CD8-positive, alpha-beta T cell (primary cell): ENCODE measurements at places on chromosomes 12 and 14.

GRCh38 chr14:96304956-96305355, 48.9 kb downstream of the BDKRB1 start:
- no peak for DNase-seq

- no peak for DNase-seq
Observed at GRCh38 chr12:68772714-68773113, 26.7 kb downstream of the SLC35E3 start.

DNA sequence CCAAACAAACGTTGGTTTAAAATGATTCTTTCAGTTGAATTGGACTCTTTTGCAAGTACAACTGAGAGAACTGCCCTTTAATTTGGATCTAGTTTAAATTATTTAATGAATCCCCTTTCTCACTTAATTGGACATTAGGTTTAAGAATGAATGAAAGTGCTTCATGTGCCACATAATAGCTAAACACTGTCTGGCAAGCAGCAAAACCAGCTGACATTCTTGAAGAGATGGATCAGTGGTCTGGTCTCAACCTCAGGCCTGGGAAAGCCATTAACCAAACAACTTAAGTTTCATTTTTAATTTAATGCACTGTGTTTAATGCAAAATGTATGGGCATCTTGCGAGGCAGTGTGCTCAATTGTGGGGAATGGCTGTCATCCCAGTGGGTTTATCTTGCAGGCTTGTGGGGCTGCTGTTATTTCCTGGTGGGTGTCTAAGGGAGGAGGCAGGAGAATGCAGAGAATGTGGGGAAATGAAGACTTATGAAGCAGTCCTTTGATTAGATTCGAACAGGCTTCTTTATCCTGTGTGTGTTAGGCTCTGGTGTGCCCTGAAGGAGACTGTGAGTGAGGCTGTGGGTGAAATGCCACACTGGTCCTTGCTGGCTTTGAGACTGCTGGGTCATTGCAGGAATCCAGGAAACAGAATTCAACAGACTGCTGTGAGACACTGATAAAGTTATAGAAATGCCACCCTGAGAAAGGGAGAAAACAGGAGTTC, 144.1 kb upstream of the PELI2 start:
- no peak for DNase-seq

DNA sequence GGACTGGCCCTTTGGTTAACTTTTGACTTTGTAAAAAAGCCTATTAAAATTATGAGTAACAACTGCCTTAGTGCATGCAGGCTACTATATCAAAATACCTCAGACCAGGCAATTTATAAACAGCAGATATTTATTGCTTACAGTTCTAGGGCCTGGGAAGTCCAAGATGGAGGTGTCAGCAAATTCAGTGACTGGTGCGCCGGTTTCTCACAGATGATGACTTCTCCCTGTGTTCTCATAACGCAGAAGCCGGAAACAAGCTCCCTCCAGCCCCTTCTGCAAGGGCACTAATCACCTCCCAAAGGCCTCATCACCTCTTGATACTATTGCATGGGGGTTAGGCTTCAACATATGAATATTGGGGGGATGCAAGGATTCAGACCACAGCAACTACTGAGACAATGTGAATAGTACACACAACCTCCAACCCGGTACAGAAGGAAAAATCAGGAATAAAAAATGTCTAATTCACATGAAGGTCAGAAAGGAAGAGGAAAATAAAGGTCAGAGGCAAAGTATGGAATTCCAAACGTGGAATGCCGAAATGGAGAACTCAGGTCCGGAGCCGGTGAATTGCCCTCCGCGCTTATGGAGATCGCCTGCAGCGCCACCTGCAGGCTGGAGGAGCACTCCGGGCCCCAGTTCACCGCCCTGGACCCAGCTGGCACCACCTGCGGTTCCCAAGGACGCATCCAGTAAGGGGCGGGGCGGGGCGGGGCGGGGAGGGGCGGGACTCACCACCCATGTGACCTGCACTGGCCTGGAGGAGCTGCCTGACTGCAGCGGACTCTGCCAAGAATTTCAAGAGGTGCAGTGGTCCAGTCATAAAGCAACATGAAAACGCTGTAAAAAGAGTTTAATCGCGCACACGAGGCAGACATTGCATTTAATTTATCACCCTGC, 203.4 kb downstream of the KIF26A start:
- no peak for DNase-seq

DNA sequence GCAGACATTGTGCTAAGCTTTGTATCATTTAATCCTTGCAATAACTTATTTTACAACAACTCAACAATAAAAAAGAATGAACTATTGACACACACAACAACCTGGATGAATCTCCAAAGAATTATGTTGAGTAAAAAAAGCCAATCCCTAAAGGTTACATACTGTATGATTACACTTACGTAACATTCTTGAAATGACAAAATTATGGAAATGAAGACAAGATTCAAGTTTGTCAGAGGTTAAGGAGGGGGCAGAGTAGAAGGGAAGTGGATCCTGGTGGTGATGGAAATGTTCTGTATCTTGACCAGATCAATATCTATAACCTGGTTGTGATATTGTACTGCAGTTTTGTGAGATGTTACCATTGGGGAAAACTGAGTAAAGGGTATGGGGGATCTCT, 63.2 kb upstream of the LMNTD1 start:
- no peak for DNase-seq

GRCh38 chr14:85444635-85445034, 85.3 kb upstream of the FLRT2 start:
- DNase-seq = no peak

DNA sequence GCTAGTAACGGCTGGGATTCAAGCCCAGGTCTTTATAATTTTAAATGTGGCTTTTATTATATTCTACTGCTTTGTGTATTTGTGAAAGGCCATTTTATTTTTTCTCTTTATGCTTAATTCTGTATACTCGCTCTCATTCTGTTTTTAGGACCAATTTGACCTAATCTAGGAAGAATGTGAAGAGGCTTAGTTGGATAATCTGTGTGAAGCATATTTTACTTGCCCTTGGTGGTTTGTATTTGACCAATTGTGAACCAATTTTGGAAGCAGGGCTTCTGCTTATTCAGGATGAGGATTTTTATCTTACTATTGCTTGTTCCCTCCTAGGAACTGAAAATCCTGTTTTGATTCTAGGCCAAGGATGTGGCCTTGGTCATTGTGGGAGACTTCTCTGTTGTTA, 113.1 kb downstream of the TTC6 start:
- DNase-seq = no peak

DNA sequence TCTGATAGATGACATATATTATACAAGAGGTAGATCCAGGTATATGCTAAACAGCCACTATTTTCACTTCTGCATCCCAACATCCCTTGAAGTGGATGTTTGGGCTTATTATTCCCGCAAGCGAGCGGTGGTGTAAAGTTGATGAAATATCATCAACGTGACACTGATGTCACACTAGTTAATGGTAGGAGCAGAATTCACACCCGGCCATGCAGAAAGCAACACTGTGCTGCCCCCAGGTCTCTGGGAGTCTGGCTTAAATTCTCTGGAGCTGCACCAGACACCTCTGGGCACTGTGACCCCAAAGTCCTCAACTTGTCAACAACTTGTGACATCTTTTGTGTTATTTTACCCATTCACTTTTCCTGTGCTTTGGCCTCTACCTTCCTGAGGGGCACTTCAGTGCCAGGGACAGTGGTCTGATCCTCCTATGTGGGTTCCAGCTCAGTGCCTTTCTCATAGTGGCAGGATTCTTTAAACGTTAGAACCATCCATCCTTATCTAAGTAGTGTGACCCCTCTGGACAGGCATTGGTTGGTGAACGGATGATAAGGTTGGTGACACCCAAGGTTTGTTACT, 952 bp downstream of the DRAM1 start:
- DNase-seq = no peak

- DNase-seq = no peak
Observed at GRCh38 chr12:27996761-27997160, 24.2 kb upstream of the PTHLH start.

- no peak for DNase-seq
Observed at GRCh38 chr14:96861568-96862310, 64.6 kb downstream of the VRK1 start.

DNA sequence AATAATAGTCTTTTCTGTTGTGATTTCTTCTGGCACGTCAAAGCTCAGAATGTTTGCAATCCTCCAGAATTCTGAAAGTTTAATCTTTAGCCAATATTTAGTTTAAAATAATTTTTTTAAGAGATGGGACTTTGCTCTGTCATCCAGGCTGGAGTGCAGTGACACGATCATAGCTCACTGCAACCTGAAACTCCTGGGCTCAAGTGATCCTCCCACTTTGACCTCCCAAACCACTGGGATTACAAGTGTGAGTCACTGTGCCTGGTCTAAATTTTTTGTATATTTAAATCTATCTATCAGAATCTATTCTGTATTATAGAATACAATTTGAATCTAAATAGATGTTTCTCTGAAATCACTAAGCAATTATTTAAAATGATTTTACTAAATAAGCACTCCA, 572.7 kb downstream of the VRK1 start:
- no peak for DNase-seq

- DNase-seq = no peak
Observed at GRCh38 chr12:857611-858010, 91.9 kb downstream of the RAD52 start.

GRCh38 chr12:8038659-8039114, 6.2 kb downstream of the FOXJ2 start:
- peak; percentile 48 for DNase-seq

- no peak for DNase-seq
Observed at GRCh38 chr12:13390381-13390861, 193.9 kb downstream of the EMP1 start.

- peak; percentile 99 for DNase-seq
Observed at GRCh38 chr12:49707128-49707811, at the start of gene FMNL3. TSS of gene FMNL3 (minus strand) at chr12:49707405. CDS start at chr12:49707180, 225 bp downstream.

DNA sequence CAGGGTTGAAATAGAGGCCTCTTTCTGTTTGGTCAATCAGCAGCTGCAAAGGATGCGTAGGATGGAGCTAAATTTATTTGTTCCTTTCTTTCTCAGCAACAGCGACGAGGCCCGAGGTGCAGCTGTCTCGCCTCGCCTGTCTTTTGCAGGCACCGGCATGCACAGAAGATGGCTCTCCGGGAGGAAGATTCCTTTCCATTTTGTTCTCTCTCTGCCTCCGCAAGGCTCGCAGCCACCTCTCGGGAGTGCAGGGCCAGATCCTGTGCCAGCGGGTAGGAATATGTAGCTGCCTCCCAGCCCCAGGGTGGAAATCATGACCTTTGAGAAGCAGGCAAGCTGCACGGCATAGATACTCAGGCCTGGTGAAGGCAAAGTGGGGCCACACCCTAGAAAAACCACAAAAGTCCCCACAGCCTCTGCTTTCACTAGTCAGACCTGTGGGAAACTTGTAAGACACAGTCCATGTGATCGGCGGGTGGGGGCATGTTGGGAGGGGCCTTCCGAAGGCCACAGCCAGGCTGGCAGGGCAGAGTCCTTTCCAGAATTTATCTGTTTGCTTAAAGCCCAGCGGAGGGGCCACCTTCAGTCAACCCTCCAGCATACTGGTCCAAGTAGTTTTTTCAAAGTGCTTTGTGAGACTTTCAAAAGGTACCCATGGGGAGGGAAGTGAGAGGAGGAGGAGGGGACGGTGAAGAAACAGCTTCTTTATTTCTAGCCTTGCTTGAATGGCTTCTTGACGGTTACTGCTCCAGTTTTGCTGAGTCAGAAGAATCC, at the start of gene MAP1LC3B2:
MAP1LC3B2 (plus strand) TSS at position 220 of the 774 bp plus-strand sequence. CDS start 16,562 bp downstream, outside the sequence.
- peak; percentile 92 for DNase-seq

DNA sequence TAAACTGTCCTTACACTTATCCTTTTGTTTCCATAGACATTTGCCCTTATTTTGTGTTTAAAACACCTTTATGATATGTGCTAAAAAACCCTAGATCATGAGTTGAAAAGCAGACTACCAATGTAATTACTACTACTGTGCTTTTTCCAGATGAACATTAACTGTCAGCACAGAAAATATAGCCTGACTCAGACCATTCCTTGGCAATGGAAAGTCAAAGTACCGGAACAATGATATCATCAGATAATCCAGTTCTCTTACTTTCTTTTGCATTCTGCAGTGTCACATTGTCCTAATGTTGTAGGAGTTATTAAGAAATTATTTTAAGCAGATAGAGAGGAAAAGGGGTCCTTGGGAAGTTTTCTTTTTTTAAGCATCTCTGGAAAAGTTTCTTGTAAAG, 1189.0 kb upstream of the FLRT2 start:
- DNase-seq = no peak

DNA sequence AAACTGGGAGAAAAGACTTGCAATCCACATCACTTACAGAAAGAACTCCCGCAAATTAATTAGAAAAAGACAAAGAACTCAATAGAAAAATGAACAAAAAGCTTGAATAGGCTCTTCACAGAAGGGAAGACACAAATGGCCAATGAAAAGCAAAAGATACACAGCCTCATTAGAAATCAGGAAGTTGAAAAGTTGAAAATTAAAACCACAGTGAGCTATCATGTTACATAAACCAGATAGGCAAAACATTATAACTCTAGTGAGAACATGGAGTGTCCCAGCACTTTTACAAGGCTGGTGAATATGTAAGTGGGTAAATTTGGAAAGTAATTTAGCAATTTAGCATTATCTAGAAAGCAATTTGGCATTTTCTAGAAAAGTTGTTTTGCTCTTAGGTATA, 158.4 kb upstream of the RASSF8 start:
- DNase-seq = no peak

DNA sequence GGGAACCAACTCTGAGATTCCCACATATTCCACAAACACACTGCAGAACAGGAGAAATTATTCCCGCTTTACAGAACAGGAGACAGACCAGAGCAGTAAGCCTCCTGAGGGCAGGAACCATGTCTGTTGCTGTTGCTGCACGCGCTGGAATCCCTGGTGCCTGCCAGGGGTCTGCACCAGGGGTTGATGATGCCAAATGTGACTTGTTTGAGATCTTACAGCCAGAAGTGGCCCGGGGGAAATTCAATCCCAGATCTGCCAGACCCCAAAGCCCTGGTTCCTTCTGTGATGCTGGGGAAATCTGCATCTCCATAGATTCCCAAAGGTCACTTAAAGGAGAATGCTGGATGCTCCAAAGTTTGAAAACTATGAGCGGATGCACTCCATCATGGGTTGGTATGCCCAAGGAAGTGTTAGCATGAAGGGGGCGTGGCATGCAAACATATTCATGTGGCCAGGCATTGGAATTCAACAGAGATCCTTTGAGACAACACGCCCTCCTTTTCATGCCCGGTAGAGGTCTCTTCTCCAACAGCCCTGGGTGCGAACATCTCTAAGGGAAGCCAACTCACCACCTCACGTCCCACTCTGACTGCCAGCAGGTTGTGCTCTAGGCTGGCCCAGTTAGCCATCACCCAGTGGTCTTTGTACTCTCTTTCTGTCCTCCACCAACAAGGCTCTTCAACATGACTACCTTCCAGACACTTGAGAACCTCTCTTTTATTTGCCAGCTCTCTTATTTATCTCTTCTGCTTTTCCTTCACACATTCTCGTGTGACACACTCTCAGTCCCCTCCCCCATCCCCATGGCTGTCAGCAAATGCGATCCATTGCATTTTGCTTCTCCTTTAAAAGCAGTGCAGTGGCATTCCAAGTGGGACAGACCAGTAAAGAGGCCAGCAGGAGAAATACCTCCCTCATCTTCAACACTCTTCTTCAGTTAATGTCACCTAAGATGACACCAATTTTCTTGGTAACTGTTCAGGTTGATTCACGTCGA, 131.3 kb downstream of the ZFP36L1 start:
- DNase-seq = no peak
